Left ventricle myocardium inferior (tissue), 1 donor: ENCODE measurements at places on chromosomes 12 and 14. TPM values are rescaled to one million over a fixed set of nuclear protein-coding genes. Genes with fewer than 3 reads are reported as not detected.

Gene CLEC4E
- total RNA-seq = 0.19 TPM

Gene ZC2HC1C
- total RNA-seq = 10.5 TPM

Gene TSPAN11
- 1.7 TPM for total RNA-seq

Gene AQP5
- 0.41 TPM for total RNA-seq

Gene CPM
- 6.3 TPM for total RNA-seq

Gene FICD
- total RNA-seq = 4.2 TPM

Gene LMO3
- 1.5 TPM for total RNA-seq

Gene TMEM117
- total RNA-seq = 6.7 TPM

Gene PRKD1
- 3.1 TPM for total RNA-seq

Gene NTS
- total RNA-seq = not detected

Gene MYF6
- total RNA-seq = not detected

Gene FZD10
- total RNA-seq = 0.05 TPM

Gene PLEKHG7
- not detected for total RNA-seq

Gene STXBP6
- 21.7 TPM for total RNA-seq

Gene TPPP2
- total RNA-seq = 1.6 TPM
